Stomach (tissue), 19 donors: ENCODE measurements at places on chromosomes 13 and 19.

- no peaks in the 10 kb centered on the region for H3K27me3 ChIP-seq
- no peak for DNase-seq
- H3K4me1 ChIP-seq, result no peaks in the 10 kb centered on the region
- no peak overlapping the region for H3K4me3 ChIP-seq
- H3K36me3 ChIP-seq, result peaks cover 21% of the 10 kb centered on the region
These were observed 35.1 kb downstream of the ZNF433 start for GRCh38 chr19:12000152-12000981.

GRCh38 chr13:30319655-30320054 is 12.3 kb upstream of the KATNAL1 start:
- H3K4me1 ChIP-seq, result no peaks in the 10 kb centered on the region
- H3K4me3 ChIP-seq, result no peak overlapping the region
- H3K27me3 ChIP-seq, result no peaks in the 10 kb centered on the region
- H3K36me3 ChIP-seq, result no peaks in the 10 kb centered on the region
- no peak overlapping the region for H3K27ac ChIP-seq
- DNase-seq, result no peak

GRCh38 chr13:28753208-28753892 is 34.6 kb upstream of the SLC46A3 start:
- peak overlapping the region; percentile 72 for H3K27ac ChIP-seq
- no peaks in the 10 kb centered on the region for H3K27me3 ChIP-seq
- H3K36me3 ChIP-seq, result no peaks in the 10 kb centered on the region
- H3K4me3 ChIP-seq, result no peak overlapping the region

DNA sequence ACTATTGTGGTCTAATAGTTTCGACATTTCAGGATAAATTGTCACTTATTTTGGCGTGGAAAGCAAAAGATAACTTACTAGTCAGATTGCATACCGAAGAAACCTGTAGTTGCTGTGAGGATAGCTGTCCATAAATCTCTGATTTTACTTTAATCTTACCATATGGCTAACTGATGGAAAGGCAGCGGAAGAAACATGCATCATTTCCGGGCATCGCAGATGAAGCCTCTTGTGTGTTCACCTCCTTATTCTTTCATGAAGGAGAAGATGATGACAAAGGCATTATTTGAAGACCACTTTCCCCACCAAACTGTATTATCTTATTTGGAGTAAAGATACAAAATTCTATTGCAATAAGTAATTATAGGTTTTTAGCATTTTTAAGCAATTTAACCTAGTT is 763.6 kb upstream of the SLITRK6 start:
- no peaks in the 10 kb centered on the region for H3K36me3 ChIP-seq
- no peaks in the 10 kb centered on the region for H3K4me1 ChIP-seq
- no peak for DNase-seq
- no peak overlapping the region for H3K27ac ChIP-seq
- no peaks in the 10 kb centered on the region for H3K27me3 ChIP-seq
- H3K4me3 ChIP-seq, result no peak overlapping the region

DNA sequence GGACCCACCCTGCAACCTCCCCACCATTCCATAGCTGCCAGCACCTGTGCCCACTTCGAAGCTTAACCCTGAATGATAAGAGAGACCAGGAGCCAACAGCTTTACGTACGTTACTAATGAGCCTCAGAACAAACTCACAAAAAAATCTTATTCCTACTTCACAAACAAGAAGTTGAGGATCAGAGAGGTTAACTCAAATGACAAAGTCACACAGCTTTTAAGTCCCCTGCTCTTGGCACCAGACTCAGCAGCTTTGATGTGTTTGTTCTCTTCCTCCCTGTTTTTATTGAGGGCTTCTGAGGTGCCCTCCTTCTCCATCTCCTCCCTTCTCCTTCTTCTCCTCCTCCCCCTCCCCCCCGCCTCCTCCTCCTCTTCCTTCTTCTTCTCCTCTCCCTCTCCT is 115.4 kb downstream of the ZDHHC20 start:
- H3K27ac ChIP-seq, result no peak overlapping the region
- H3K36me3 ChIP-seq, result no peaks in the 10 kb centered on the region
- no peaks in the 10 kb centered on the region for H3K4me1 ChIP-seq
- DNase-seq, result no peak
- no peaks in the 10 kb centered on the region for H3K27me3 ChIP-seq
- H3K4me3 ChIP-seq, result no peak overlapping the region

- DNase-seq, result peak; percentile 79
- peak overlapping the region; percentile 61 for H3K27ac ChIP-seq
- peak overlapping the region; percentile 88 for H3K4me3 ChIP-seq
- H3K4me1 ChIP-seq, result peaks cover 59% of the 10 kb centered on the region
- no peaks in the 10 kb centered on the region for H3K27me3 ChIP-seq
These were observed 833 bp downstream of the GAMT start for GRCh38 chr19:1400281-1401137.

- no peak overlapping the region for H3K27ac ChIP-seq
- no peaks in the 10 kb centered on the region for H3K4me1 ChIP-seq
- peak; percentile 29 for DNase-seq
- peaks cover 10% of the 10 kb centered on the region for H3K36me3 ChIP-seq
These were observed 24.0 kb downstream of the GGACT start for GRCh38 chr13:100564444-100565223.

DNA sequence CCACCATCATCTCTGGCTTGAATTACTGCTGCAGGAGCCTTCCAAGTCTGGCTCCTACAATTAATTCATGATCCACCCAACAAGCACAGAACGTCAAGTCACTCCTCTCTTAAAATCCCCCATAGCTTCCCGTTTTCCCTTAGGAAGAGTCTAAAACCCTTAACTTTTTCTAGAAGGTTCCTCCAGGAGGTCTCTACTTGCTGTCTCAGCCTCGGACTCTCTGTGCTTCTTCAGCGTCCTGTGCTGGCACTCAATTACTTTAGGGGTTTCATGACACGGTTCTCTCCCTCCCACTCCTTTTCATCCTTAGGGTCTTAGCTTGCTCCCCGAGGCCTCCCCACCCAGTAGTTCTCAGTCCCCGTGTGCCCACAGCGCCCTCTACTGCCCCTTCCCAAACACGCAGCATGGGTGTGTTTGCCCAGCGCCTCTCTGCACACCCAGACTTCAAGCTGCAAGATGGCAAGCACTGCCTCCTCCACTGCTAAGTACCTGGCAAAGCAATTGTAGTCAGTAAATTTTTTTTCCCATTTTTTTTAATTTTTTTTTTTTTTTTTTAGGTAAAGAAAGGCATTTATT is 25.8 kb upstream of the MAP3K10 start:
- H3K27me3 ChIP-seq, result no peaks in the 10 kb centered on the region
- H3K4me1 ChIP-seq, result no peaks in the 10 kb centered on the region
- no peaks in the 10 kb centered on the region for H3K36me3 ChIP-seq
- H3K4me3 ChIP-seq, result no peak overlapping the region

GRCh38 chr13:80276371-80277289 is 64.3 kb downstream of the SPRY2 start:
- DNase-seq, result no peak
- H3K4me1 ChIP-seq, result no peaks in the 10 kb centered on the region
- no peaks in the 10 kb centered on the region for H3K27me3 ChIP-seq
- no peak overlapping the region for H3K4me3 ChIP-seq

DNA sequence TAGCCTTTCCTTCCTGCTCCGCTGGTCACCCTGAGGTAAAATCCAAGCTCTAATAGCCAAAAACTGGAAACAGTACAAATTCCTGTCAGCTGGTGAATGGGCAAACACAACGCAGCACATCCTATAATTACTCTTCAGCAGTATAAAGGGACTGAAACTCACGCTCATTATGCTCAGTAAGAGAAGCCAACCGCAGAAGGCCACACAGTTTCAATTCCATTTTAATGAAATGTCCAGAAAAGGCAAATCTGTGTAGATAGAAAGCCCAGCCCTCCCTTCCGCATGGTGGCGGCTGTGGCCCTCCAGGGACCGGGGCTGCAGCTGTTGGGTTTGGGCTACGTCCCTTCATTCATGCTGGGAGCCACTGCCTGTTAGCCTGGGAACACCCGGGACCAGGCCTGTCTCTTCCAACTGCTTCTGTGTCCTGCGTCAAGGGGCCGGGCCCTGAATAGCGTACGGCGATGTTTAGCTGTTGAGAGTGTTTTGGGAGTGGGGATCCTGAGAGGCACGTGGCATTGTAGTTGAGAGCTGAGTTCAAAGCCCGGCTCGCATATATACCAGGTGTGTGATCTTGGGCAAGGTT is 23.5 kb downstream of the NKPD1 start:
- H3K36me3 ChIP-seq, result peaks cover 10% of the 10 kb centered on the region
- H3K4me1 ChIP-seq, result peaks cover 24% of the 10 kb centered on the region
- no peaks in the 10 kb centered on the region for H3K27me3 ChIP-seq
- H3K27ac ChIP-seq, result no peak overlapping the region
- H3K4me3 ChIP-seq, result no peak overlapping the region

- no peak overlapping the region for H3K4me3 ChIP-seq
- no peak overlapping the region for H3K27ac ChIP-seq
- no peaks in the 10 kb centered on the region for H3K4me1 ChIP-seq
These were observed 140.0 kb downstream of the MYO16 start for GRCh38 chr13:108769213-108770070.

DNA sequence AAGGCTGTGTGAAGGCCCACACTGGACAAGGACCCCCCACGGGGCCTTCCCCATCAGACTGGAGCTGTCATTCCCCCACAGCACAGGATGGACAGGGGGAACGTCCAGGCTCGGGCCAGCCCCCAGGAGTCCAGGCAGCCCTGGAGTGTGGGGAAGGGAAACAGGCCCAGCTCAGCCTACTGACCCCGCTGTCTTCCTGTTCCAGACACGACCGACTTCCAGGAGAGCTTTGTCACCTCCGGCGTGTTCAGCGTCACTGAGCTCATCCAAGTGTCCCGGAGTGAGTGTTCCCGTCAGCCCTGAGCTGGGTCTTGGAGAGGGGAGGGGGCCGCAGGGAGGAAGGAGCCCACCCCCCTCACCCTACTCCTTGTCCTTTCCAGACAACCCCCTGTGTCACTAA is 47.0 kb downstream of the SMIM24 start:
- H3K4me1 ChIP-seq, result peaks cover 49% of the 10 kb centered on the region
- H3K4me3 ChIP-seq, result no peak overlapping the region

GRCh38 chr19:28075229-28075628 is 1137.7 kb downstream of the UQCRFS1 start:
- no peak overlapping the region for H3K4me3 ChIP-seq
- DNase-seq, result no peak
- no peaks in the 10 kb centered on the region for H3K4me1 ChIP-seq
- no peaks in the 10 kb centered on the region for H3K27me3 ChIP-seq

- DNase-seq, result no peak
- no peak overlapping the region for H3K27ac ChIP-seq
- no peaks in the 10 kb centered on the region for H3K4me1 ChIP-seq
- no peaks in the 10 kb centered on the region for H3K27me3 ChIP-seq
- H3K36me3 ChIP-seq, result peaks cover 89% of the 10 kb centered on the region
These were observed 113.2 kb downstream of the MYCBP2 start for GRCh38 chr13:77213644-77214043.

GRCh38 chr13:85662186-85662585 is 137.0 kb downstream of the SLITRK6 start:
- no peak for DNase-seq
- H3K27ac ChIP-seq, result no peak overlapping the region
- H3K4me1 ChIP-seq, result no peaks in the 10 kb centered on the region
- H3K36me3 ChIP-seq, result no peaks in the 10 kb centered on the region
- no peaks in the 10 kb centered on the region for H3K27me3 ChIP-seq
- H3K4me3 ChIP-seq, result no peak overlapping the region

GRCh38 chr13:44583137-44583536 is 7.0 kb upstream of the TSC22D1 start:
- H3K4me3 ChIP-seq, result no peak overlapping the region
- H3K27ac ChIP-seq, result no peak overlapping the region
- H3K4me1 ChIP-seq, result no peaks in the 10 kb centered on the region
- no peaks in the 10 kb centered on the region for H3K36me3 ChIP-seq
